Foreskin keratinocyte (primary cell): ENCODE measurements at places on chromosomes 7 and 10. TPM values are rescaled to one million over a fixed set of nuclear protein-coding genes. Genes with fewer than 3 reads are reported as not detected.

SLC18A3 gene
- not detected in 2 replicates for total RNA-seq

SRRM3 gene
- total RNA-seq, result 0.92 and 1.2 TPM in 2 replicates

OR2A42 gene
- total RNA-seq, result not detected in 2 replicates

MSRB2 gene
- 13.6 and 17.0 TPM in 2 replicates for total RNA-seq

HYCC1 gene
- total RNA-seq, result 53.0 and 54.6 TPM in 2 replicates

HELLS gene
- 64.9 and 75.3 TPM in 2 replicates for total RNA-seq

DMTF1 gene
- total RNA-seq, result 33.4 and 37.4 TPM in 2 replicates

CUZD1 gene
- total RNA-seq, result 0.92 and 1.0 TPM in 2 replicates

PANK1 gene
- 6.1 and 8.4 TPM in 2 replicates for total RNA-seq

LZTS2 gene
- total RNA-seq, result 38.0 and 39.8 TPM in 2 replicates

SVOPL gene
- not detected in 2 replicates for total RNA-seq

ASB4 gene
- total RNA-seq, result not detected in 2 replicates

SLC39A12 gene
- total RNA-seq, result not detected in 2 replicates

OR2A5 gene
- not detected in 2 replicates for total RNA-seq

COBL gene
- 0.78 and 1.4 TPM in 2 replicates for total RNA-seq

STEAP1B gene
- 3.1 and 15.4 TPM in 2 replicates for total RNA-seq

MALRD1 gene
- total RNA-seq, result 0.11 TPM in 1 of 2 replicates, not detected in the other

TAS2R41 gene
- not detected in 2 replicates for total RNA-seq

PIK3CG gene
- not detected in 2 replicates for total RNA-seq

SH2B2 gene
- 0.35 and 0.41 TPM in 2 replicates for total RNA-seq

NUTM2B gene
- 0.68 and 0.81 TPM in 2 replicates for total RNA-seq

UCN3 gene
- not detected in 2 replicates for total RNA-seq

CHRM2 gene
- not detected in 2 replicates for total RNA-seq

CYP2C19 gene
- total RNA-seq, result not detected in 2 replicates

GFRA1 gene
- total RNA-seq, result 0.03 TPM in 1 of 2 replicates, not detected in the other

NUTM2A gene
- total RNA-seq, result 1.3 and 1.7 TPM in 2 replicates

C10orf53 gene
- total RNA-seq, result not detected in 2 replicates

AMPH gene
- not detected in 2 replicates for total RNA-seq

MRC1 gene
- 0.07 TPM in 1 of 2 replicates, not detected in the other for total RNA-seq

CYP3A4 gene
- not detected in 2 replicates for total RNA-seq

BZW2 gene
- total RNA-seq, result 67.4 and 72.8 TPM in 2 replicates

CH25H gene
- not detected in 2 replicates for total RNA-seq

PRLHR gene
- total RNA-seq, result not detected in 2 replicates

GPR158 gene
- not detected in 2 replicates for total RNA-seq

GSDME gene
- 57.0 and 68.5 TPM in 2 replicates for total RNA-seq

SRPK2 gene
- total RNA-seq, result 43.1 and 47.0 TPM in 2 replicates

PRDX3 gene
- 166 and 183 TPM in 2 replicates for total RNA-seq

LIPN gene
- total RNA-seq, result not detected in 2 replicates

CCDC126 gene
- total RNA-seq, result 5.0 and 5.5 TPM in 2 replicates

PDIA4 gene
- 261 and 283 TPM in 2 replicates for total RNA-seq

CYP2E1 gene
- 0.18 and 0.27 TPM in 2 replicates for total RNA-seq

SDK1 gene
- total RNA-seq, result 0.58 and 0.63 TPM in 2 replicates

GPR15LG gene
- 0.32 TPM in 1 of 2 replicates, not detected in the other for total RNA-seq
